ENCODE measurements at places on chromosomes 5 and 9. TPM values are rescaled to one million over a fixed set of nuclear protein-coding genes. Genes with fewer than 3 reads are reported as not detected.
A peak's percentile ranks its signal among the peaks of the same experiment; 100 is the strongest.

GRCh38 chr5:147750065-147750464 is 32.5 kb downstream of the JAKMIP2 start:
- no peak overlapping the region for H3K27ac ChIP-seq
- no peak overlapping the region for H3K4me3 ChIP-seq
- peak; percentile 10 for DNase-seq
- H3K4me1 ChIP-seq: peaks cover 29% of the 10 kb centered on the region
- H3K27me3 ChIP-seq: no peaks in the 10 kb centered on the region

GRCh38 chr9:32782476-32783167 is 718 bp upstream of the TMEM215 start:
- H3K36me3 ChIP-seq: no peaks in the 10 kb centered on the region
- H3K4me1 ChIP-seq: no peaks in the 10 kb centered on the region
- peaks cover 40% of the 10 kb centered on the region for H3K27me3 ChIP-seq
- H3K4me3 ChIP-seq: peak overlapping the region; percentile 61
- DNase-seq: peak; percentile 78

- H3K36me3 ChIP-seq: no peaks in the 10 kb centered on the region
- H3K4me3 ChIP-seq: no peak overlapping the region
Measured at GRCh38 chr9:14670718-14671117, 22.5 kb downstream of the ZDHHC21 start.

Gene TAF1L
- polyA plus RNA-seq: 0.02 TPM
